ENCODE measurements at places on chromosomes 3 and 15.

- no peak for DNase-seq
Measured at GRCh38 chr3:29412110-29412509, 131.2 kb downstream of the RBMS3 start.

GRCh38 chr3:30505866-30506520, 100.4 kb upstream of the TGFBR2 start:
- DNase-seq: no peak

- no peak for DNase-seq
Measured at GRCh38 chr3:39383045-39383880, at the start of gene SLC25A38. Gene SLC25A38, plus strand, starts transcription at chr3:39383370. Its CDS starts 355 bp downstream, at chr3:39383725.

GRCh38 chr3:1275495-1275894, 182.7 kb downstream of the CNTN6 start:
- DNase-seq: no peak

All from activated CD4-positive, CD25-positive, alpha-beta regulatory T cell (primary cell).